GM10248 (cell line): ENCODE measurements at places on chromosomes 5 and 9.

DNA sequence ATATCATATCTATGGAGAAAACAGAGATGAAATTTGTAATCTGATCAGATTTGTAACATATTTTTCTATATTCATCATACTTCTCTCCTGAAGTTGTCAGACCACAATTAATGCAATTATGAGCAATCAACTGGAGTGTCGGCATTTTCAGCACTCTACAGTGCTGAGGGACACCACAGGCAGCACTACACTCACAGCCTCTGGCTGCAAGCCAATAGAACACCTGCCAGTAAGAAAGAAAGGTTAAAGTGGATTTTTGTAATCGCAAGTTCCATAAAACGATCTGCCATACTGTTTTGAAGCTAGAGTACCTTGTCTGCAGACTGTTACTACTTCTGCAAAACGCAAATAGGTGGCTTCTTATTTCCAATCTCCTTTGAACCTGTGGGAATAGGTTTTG, 147.6 kb downstream of the ADAMTS6 start:
- no peak for DNase-seq

GRCh38 chr5:153970496-153970895, 68.2 kb downstream of the FAM114A2 start:
- no peak for DNase-seq

DNA sequence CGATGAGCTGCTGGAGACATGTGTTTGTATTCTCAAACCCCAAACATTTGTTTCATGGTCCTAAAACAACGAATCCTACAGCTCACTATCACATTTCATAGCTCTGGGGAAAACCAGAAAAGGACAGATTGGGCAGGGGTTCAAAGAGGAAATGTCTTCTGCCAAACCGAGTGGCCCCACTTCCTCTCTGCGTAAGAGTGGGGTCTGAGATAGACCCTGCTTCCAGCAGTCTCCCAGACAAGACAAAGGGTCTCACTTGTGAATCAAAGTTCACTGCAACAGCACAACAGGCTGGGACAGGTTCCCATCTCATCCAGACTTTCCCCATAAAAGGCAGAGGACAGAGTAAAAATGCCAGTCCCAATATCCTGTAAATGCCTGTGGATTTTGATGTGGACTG, 276.2 kb upstream of the SLC24A2 start:
- no peak for DNase-seq

- no peak for DNase-seq
Measured at GRCh38 chr9:129458663-129459546, 162.0 kb downstream of the C9orf50 start.

- DNase-seq, result no peak
Measured at GRCh38 chr5:170562166-170562874, 58.5 kb downstream of the KCNIP1 start.

DNA sequence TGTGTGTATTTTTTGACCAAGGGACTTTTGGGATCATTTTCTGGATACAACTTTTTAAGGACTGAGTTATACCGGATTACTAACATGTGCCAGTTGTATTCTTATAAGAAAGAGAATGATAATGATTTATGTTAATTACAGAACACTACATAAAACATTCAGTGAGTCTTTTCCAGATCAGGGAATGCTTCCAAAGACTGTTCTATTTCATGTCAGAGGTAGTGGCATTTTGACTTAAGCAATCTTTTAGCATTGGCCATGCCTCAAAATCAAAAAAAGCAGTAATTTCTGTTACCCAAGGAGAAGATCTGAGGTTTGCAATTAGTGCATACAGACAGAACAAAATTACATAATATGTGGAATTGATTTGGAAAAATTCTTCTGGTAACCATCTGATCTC, 413.0 kb upstream of the CDH9 start:
- no peak for DNase-seq

DNA sequence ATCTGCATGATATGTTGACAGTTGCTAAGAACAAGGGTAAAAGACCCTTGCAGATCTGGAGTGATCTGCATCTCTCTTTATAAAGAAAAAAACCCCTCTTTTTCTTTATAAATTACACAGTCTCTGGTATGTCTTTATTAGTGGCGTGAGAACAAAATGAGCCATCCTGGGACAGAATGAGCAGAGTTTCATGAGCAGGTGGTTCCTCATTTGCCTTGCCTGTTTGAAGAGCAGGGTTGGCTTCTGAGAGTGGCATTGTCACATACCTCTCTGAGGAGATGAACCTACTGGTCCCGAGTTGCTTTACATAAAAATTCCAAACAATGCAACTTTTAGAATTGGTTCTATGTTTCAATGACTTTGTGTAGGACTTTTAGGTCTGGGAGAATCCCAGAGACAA, 94.3 kb downstream of the INSYN2B start:
- DNase-seq, result no peak

DNA sequence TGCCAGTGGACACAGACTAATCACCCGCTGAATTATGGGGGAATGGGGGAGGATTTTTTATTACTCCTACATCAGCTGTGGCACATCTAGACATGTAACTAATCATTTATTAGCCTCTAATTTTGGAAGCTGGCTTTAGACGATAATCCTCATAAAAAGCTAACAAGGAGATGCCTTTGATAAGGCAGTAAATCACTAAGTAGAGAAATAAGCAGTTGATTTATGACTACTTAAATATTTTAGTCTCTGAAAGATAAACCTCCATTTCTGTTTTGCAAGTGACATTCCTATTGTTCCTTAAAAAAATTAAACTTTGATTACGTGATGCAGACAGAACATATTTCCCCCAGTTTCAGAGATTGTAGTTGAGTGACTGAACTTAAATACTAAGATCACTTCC, 206.4 kb upstream of the CDKN2B start:
- DNase-seq, result no peak

DNA sequence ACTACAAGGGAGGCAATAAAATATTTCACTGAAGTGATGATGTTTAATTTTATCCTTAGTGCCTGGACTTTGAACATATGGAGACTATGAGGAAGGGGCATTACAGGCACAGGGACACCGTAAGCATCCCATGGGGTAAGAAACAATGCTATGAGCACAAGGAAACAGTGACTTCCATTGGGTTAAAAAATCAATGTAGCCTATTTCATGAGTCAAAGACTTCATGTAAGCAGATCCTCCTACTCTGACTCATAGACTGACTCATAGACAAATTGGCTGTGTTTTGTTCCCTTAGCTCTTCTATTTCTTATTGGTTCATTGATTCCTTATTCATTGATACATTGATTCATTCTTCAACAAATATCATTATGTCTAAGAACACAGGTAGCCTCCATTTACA, 351.0 kb downstream of the PRELID2 start:
- DNase-seq, result no peak

GRCh38 chr9:25678846-25679360, 659 bp upstream of the TUSC1 start:
- DNase-seq, result no peak

DNA sequence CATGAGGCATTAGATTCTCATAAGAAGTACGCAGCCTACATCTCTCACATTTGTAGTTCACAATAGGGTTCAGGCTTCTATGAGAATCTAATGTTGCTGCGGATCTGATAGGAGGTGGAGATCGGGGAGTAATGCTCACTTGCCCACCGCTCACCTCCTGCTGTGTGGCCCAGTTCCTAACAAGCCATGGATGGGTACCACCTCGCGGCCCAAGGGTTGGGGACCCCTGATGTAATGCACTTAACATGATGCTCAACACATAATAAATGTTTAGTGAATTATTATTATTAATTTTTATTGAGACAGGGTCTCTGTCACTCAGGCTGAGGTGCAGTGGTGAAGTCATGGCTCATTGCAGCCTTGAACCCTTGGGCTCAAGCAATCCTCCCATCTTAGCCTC, 104.7 kb upstream of the IL7R start:
- DNase-seq, result no peak

DNA sequence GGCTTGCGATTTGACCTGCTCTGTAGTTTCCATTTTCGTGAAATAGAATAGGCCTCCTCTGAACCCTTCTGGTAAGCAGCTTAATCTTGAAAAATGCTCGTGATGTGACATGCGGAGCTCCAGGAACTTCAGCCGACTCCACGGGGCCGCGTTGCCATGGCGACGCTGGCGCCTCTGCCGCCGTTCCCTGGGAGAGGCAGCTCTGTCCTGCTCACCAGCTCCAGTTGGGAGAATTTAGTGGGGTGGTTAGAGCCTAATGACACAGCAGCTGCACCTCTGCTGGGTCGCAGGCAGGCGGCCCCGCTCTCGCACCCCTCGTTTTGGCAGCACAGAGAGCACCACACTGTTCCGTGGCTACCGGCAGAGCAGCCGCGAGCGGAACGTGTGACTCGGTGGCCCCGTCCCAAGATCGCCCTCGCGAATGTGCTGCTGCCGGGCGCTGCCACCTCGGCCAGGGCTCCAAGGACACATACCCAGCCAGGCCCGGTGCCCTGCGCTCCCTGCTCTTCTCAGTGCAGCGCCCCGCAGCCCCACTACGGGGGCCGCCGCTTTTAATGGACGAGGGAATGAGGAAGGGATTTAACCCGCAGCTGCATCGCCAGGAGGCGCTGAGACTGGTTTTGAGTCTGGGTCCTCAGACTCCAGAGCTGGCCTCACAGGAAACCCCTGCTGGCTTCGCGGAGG, 131.2 kb upstream of the LMX1B start:
- DNase-seq, result no peak

DNA sequence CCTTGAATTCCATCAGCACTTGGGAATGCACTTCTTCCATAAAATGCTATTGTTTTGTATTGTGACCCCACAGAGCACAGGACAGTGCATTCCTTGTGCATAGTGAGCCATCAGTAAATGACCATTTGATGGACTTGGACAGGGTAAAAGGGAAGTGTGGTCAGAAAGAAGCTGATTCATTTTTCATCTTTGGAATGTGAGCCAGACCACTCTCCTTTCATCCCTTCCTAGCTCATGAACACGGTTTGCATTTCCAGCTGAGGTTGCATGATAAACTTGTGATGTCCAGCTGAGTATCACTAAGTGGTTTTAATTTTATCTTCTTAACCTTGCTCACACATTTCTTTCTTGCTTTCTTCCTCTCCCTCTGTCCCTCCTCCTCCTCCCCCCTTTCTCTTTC, 101.3 kb downstream of the NUDT12 start:
- no peak for DNase-seq

- no peak for DNase-seq
Measured at GRCh38 chr9:38277601-38278200, 114.8 kb upstream of the ALDH1B1 start.

- DNase-seq, result no peak
Measured at GRCh38 chr9:4207123-4207875, 92.6 kb downstream of the GLIS3 start.

- DNase-seq, result no peak
Measured at GRCh38 chr5:131262953-131263541, 806 bp upstream of the CDC42SE2 start.

DNA sequence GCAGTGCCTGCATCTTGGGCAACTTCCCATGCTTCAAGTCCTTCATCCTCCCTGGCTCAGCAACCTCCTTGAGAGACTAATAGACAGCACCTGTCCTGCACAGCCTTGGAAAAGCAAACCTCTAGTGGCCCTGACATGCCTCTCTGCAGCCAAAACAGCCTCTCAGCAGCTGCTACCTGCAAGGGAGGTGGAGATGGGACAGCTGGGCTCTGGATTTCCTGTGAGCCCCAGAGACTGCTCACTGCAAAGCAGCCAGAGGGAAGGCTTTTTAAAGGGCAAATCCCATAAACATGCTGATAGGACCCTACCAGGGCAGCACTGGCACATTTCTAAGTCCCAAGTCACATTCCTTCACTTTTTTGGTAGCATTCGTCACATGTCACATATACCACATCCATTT, 31.5 kb upstream of the MYORG start:
- DNase-seq, result no peak

DNA sequence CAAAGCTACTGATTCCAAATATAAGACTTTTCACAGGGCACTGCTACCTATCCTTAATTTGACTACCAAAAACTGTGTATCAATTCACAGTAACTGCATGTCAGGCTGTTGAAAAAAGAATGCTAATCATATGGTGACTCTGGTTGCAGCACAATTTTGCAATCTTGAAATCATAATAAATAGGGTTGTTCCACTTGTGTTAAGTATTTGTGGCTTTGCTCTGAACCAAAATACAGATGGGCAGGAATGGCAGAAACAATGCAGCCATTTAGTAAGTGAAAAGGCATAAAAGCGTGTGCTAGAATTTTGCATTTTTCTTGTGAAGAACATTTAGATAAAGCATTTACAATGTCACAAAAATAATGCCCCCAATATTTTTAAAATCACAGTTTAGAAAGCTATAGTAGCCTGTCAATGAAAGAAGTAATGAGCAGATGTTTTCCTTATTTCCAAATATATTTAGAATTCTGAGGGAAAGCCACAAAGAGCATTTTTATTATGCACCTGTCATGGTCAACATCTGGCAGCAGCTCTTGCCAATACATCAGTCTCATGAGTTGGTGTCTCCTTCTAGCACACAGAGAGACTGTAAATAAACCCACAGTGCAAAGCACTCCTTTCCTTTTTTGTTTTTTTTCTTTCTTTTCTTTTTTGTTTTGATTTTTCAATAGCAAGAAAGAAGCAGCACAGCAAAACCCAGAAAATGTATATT, 54.8 kb upstream of the PAM start:
- no peak for DNase-seq

DNA sequence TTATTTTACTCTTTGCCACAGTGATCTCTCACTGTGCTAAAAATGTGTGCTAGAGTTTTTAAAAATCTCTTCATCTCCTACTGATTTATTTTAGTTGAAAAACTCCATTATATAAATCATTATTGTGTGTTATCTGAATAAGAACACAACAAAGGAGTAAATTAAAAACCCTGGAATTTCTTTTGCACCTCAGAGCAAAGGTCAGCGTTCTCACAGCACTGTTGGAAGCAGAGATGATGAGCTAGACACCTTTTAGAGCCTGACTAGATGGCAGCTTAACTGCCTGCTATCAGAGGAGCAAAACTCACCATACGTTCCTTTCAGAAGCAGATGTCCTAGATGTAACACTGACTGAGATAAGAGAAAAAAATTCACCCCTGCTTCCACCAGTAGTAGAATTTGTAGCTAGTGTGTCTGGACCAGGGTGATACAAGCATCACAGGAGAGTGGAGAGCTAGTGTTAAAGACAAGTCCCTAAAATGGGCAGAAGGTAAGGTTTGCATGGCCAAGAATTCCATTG, 147.1 kb downstream of the ENTREP1 start:
- DNase-seq, result no peak

DNA sequence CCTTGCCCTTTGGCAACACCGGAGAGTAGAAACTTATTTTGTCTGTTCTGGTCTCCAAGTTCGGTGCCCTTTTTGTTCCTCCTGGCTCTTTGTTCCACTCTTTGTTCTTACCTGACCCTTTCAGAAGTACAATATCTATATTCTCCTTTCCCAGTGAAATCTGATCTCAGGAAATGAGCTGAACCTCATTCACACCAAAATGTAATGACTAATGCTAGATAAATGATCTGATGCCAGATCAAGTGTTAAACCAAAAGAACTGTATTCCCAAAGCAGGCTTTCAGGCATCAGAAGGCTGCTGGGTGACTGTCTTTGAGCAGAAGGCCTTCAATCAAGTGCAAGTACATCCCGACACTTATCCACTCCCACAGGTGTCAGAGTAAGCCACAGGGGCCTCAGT, 156.4 kb downstream of the SPOCK1 start:
- no peak for DNase-seq

GRCh38 chr5:132376694-132377641, 7.5 kb downstream of the SLC22A5 start:
- DNase-seq, result no peak

GRCh38 chr9:80811003-80811402, 878.3 kb downstream of the TLE1 start:
- no peak for DNase-seq

GRCh38 chr9:21160178-21160577, 6.3 kb downstream of the IFNA21 start:
- peak; percentile 24 for DNase-seq

GRCh38 chr9:126428534-126429175, 102.0 kb downstream of the MVB12B start:
- DNase-seq, result no peak

GRCh38 chr9:131910572-131910971, 169.1 kb downstream of the MED27 start:
- no peak for DNase-seq
